ENCODE measurements at places on chromosomes 12 and 14. TPM values are rescaled to one million over a fixed set of nuclear protein-coding genes. Genes with fewer than 3 reads are reported as not detected.
A peak's percentile ranks its signal among the peaks of the same experiment; 100 is the strongest.

- peak; percentile 86 for DNase-seq
These were observed 57.2 kb upstream of the RIN3 start for GRCh38 chr14:92456215-92457015.

DNA sequence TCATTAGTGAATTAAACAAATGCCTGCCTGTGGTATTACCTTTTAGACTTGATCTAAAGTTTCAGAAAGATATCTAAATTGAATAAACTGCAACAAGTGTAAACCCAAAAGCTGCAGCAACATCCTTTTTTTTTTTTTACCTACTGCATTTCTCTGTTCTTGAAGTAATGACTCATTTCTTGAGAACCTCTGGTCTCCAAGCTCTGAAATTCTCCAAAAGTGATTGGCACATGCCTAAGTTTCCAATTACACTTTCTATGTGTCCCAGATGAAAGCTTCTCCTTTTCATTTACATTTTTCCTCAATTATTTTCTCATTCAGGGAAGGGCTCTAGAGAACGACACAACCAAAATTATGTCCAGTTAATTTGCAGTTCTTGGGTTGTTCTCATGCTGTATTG is 435.2 kb upstream of the DCN start:
- no peak for DNase-seq

DNA sequence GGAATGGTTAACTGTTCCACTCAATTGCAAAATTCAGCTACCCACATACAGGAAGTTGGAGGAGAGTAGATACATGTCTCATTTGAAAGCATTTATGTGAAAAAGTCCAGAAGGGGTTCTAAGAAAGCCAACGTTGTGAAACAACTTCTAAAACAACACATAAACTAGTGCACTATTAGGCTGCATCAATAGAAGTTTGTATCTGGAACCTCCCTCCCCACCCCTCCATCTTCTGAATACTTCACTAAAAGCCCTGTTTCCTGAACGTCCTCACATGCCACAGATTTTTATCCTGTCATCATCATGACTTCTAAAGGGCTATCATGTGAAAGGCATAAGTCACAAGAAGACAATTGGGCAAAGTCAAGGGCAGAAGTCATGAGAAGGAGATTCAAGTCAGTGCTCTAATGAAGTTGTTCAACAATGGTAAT is 5.5 kb downstream of the KRT79 start:
- no peak for DNase-seq

GRCh38 chr14:62079038-62079437 is 316.8 kb downstream of the SNAPC1 start:
- no peak for DNase-seq

NAV3 gene
- total RNA-seq, result 0.86 TPM

GDF3 gene
- 60.7 TPM for total RNA-seq

All from endodermal cell (in vitro differentiated cells).